ENCODE measurements at places on chromosomes 7 and 10. TPM values are rescaled to one million over a fixed set of nuclear protein-coding genes. Genes with fewer than 3 reads are reported as not detected.

Gene SVOPL
- not detected for total RNA-seq

GRCh38 chr10:16673443-16673842, 143.8 kb downstream of the RSU1 start:
- H3K27me3 ChIP-seq, result no peaks in the 10 kb centered on the region
- H3K27ac ChIP-seq, result no peak overlapping the region
- DNase-seq, result no peak
- H3K4me1 ChIP-seq, result no peaks in the 10 kb centered on the region
- peaks cover 7% of the 10 kb centered on the region for H3K36me3 ChIP-seq

GRCh38 chr7:32762925-32763293, 128.7 kb downstream of the KBTBD2 start:
- H3K36me3 ChIP-seq, result no peaks in the 10 kb centered on the region
- peaks cover 45% of the 10 kb centered on the region for H3K27me3 ChIP-seq
- H3K27ac ChIP-seq, result no peak overlapping the region
- H3K4me3 ChIP-seq, result peak overlapping the region; percentile 63

DNA sequence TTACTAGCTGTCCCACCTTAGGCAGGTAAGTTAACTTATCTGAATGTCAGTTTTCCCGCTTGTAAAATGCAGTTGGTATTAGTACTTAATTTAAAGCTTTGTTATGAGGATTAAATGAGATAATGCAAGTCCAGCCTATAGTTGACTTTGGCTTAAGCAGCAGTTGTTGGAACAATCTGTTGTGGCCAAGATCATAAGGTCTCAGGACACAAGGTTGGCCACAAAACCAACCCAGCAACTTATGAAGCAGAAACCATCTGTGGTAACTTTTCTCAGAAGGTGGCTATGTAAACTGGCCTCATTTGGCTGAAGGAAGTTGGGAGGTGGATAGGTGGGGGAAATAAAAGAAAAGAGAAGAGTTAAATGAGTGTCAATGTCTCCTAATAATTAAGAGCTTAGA, 29.4 kb downstream of the ENTPD1 start:
- peaks cover 21% of the 10 kb centered on the region for H3K27me3 ChIP-seq
- no peak overlapping the region for H3K4me3 ChIP-seq
- no peak for DNase-seq
- H3K36me3 ChIP-seq, result no peaks in the 10 kb centered on the region
- no peak overlapping the region for H3K27ac ChIP-seq

Gene C10orf95
- not detected for total RNA-seq

All from activated T-cell treated with anti-CD3 and anti-CD28 coated beads, Interleukin-2, amount 50 U/mL, for 72 hours (primary cell).